ENCODE measurements at places on chromosomes 1 and 21. TPM values are rescaled to one million over a fixed set of nuclear protein-coding genes. Genes with fewer than 3 reads are reported as not detected.

TRIM17 gene
- not detected for total RNA-seq

PLXNA2 gene
- total RNA-seq, result 95.8 TPM

HSD3B2 gene
- total RNA-seq, result not detected

SMYD2 gene
- 174 TPM for total RNA-seq

DONSON gene
- 18.6 TPM for total RNA-seq

All from dermis blood vessel endothelial cell (primary cell).